ENCODE measurements at places on chromosomes 2 and 18.

GRCh38 chr2:14344355-14344754 lies 288.2 kb upstream of the LRATD1 start:
- DNase-seq = no peak

DNA sequence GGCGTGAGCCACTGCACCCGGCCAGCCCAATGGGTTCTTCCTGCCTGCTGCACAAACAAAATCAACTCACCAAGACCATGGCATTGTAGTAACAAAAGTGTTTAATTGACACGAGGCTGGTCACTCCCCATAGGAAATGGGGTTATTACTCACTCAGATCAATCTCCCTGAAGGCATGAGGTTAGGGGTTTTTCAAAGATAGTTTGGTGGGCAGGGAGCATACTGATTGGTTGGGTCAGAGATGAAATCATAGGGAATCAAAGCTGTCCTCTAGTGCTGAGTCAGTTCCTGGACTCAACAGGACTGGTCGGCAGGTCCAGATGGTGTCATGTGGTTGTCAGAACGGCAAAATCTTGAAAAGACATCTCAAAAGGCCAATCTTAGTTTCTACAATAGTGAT lies 122.1 kb downstream of the TMEM17 start:
- no peak for DNase-seq

DNA sequence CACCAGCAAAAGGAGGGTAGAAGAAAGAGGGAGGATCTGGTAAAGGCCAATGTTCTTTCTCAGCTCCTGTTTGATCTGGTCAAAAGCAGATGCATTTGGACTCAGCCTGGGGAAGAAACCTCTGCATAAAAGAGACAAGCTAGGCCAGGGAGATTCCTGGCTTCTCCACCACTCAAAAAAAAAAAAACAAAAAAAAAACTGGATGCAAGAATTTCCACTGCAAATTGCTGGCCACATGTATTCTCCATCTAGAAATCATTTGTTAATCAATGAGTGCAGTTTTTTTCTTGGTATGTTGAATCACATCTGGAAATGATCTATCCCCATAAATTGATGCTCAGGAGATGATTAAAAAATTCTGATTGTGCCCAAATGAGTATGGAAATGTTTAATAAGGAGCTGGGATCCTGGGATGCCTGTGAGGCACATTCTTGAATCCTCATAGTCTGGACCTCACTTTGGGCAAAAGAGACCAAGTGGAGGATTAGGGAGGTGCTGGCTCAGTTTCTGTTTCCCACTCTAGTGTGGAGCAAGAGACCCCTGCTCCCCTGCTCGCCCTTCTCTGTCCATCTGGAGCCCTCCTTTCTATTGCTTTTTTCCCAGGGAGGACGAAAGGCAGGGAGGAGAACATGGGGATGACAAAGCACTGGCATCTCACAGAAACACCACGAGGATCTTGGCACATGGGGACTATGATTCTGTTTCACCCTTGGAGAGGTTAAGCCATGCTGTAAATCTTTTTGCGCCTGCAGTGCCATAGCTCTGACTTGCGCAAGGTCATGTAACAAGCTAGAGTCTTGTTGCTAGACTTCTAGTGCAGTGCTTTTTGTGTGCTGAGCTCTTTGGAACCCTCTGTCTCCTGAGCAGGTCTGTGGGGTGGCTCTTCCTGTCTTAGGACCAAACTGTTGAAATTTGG lies 57.6 kb downstream of the APOB start:
- no peak for DNase-seq

DNA sequence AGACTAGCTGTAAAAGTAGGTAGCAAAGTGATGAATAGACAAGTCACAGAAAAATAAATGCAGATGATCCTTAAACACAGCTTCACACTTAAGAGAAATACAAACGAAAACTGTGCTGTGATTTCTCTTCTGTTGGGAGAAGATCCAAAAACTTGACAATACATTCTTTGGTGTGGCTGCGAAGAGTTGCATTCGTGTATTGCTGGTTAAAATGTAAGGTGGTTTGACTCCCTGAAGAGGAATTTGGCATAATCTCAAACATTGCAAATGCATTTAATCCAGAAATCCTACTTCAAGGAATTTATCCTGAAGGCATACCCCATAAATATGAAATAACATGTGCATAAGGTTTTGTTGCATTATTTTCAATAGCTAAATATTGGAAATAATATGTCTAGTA lies 7.1 kb downstream of the CCNYL1 start:
- no peak for DNase-seq

DNA sequence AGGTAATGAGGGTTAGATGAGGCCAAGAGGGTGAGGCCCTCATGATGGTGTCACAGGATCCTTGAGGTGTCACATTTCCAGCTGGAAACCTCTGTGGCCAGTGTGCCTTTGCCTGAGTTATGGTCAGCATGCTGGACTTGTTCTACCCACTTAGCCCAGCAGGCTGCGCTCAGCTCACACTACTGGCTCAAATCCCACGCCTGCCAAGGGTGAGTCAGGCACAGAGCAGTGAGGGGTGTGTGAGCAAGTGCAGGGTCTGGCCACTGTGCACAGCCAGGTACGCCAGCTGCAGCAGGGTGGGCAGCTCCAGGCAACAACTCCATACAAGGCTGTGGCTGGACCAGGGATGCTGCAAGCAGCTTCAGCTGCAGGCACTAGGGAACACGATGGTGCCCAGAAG lies 616.6 kb upstream of the FSHR start:
- no peak for DNase-seq

DNA sequence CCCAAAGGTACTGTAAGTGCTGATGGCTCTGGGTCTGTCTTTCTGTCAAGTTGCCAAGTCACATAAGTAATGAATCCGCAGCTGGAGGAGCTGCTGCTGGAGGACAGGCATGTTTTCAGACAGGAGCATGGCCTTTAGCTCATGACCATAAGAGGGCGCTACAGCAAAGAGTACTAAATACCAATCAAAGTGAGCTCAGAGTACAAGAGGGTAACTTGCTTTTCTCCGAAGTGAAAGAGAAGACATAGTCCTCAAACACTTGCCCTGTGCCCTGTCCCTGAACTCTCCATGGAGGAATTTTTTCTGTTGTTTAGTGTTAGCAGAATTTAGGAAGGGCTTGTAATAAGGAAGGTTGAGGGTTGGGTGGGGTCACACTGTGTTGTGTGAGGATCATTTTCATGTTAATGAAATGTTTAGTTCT lies 58.0 kb upstream of the EML6 start:
- peak; percentile 63 for DNase-seq

- DNase-seq = no peak
These were observed 52.4 kb upstream of the ATP8B1 start for GRCh38 chr18:57855551-57855950.

DNA sequence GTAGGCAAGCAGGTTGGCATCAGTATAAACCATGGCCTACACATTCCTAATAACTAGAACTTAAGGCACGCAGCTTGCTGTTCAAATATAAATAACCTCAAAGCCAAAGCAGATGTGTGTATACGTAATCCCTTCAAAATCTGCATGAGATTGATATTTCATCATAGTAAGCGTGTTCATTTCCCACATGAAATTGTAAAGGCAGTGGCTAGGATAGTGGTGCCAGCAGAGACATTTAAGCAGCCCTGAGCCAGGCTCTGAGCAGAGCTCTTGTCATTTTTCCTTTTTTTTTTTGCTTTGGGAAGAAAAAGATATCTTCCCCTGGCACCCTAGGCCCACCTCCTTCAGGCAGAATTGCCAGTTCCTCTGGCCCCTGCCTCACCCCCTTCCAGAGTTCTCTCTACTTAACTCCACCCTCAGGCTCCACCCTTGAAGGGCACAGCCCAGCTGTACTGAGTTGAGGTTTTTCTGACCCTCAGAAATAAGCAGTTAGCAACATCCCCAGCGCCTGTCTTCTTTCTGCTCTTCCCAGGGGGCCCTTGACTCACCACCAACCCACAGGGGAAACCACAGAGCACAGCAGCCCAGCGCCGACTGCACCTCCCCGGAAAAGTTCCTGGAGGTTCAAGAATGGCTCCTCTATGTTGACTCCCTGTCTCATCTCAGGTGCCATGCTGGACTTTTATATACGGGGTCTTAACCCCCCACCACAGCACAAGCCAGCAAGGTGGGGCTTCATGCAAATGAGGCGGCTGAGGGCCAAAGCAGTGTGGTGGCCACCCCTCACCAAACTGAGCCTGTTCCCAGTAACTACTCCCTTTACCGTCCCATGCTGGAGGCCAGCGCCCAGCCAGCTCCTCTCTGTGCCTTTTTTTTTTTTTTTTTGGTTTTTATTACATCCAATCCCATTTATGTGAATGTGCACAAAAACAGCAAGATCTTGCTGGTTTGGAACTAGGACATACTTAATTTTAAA lies 84.7 kb downstream of the EHD3 start:
- DNase-seq = no peak
